ENCODE measurements at places on chromosomes 1 and 21. TPM values are rescaled to one million over a fixed set of nuclear protein-coding genes. Genes with fewer than 3 reads are reported as not detected.

Gene DENND2D
- total RNA-seq: 221 TPM

Gene CLCA1
- total RNA-seq: not detected

GRCh38 chr1:10724948-10725847, 71.2 kb downstream of the CASZ1 start:
- no peak for DNase-seq

- DNase-seq: no peak
These were observed 21.2 kb downstream of the AGRN start for GRCh38 chr1:1041092-1041523.

DNA sequence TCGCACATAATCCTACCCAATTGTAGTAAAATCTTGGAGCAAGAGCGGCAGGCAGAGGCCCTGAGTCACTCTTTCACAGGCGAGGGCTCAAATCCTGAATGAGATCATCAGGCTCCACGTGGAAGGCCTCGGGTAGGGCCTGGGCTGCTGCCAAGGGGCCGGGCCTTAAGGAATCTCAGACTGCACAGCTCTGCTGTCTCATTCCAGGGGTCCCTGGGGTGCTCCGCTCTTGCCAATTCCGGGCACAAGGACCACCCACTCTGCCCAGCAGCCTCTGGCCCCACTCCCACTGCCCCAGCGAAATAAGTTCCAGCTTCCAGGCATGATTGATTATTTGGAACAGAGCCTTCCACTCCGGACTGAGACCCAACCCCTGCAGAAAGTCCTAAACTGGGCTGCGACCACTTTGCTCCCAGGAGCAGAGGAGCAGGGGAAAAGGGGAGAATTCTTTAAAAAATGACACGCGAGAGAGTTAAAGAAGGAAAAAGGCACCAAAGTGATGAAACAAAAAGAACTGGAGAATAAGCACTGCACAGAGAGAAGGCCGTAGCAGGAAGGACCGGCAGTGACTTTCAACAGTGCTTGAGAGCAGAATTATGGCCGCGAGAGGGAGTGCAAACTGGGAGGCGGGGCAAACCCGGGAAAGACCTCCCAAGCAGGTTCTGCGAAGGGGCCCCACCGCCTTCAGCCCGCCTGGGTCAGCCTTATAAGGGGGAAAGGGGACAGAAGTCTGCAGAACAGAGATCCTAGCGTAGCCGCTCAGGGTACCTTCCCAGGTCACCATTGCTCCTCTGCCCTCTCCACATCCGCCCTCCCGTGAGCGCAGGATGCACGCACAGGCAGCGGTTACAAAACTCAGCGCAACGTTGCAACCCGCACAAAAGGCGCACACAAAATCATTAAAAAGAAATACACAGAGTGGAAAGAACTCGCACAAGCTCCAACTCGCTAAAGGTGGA, 2.0 kb downstream of the ADAMTS1 start:
- no peak for DNase-seq

Gene RPTN
- not detected for total RNA-seq

- DNase-seq: no peak
These were observed 1.7 kb downstream of the LMOD1 start for GRCh38 chr1:201944639-201945038.

GRCh38 chr1:85449356-85449755, 15.6 kb downstream of the DDAH1 start:
- no peak for DNase-seq

Gene GBP7
- total RNA-seq: not detected

GRCh38 chr1:200162258-200162657, 134.7 kb downstream of the NR5A2 start:
- DNase-seq: no peak

Gene DISC1
- 3.1 TPM for total RNA-seq

GRCh38 chr1:20160034-20160433, 20.9 kb downstream of the PLA2G2F start:
- DNase-seq: no peak

Gene VAV3
- 4.7 TPM for total RNA-seq

Measured in activated naive CD4-positive, alpha-beta T cell treated with anti-CD3 and anti-CD28 coated beads, Interleukin-2, amount 50 U/mL, for 72 hours (primary cell).